ENCODE measurements at places on chromosomes 7 and 10. TPM values are rescaled to one million over a fixed set of nuclear protein-coding genes. Genes with fewer than 3 reads are reported as not detected.

Gene PHKG1
- 0.72 TPM for total RNA-seq

Gene GHRHR
- total RNA-seq: not detected

Gene PRPS1L1
- total RNA-seq: not detected

Gene OPN1SW
- not detected for total RNA-seq

Gene SLC26A5
- not detected for total RNA-seq

Gene CDNF
- 0.83 TPM for total RNA-seq

Gene ASZ1
- not detected for total RNA-seq

Gene PCGF6
- 10.0 TPM for total RNA-seq

Gene FERD3L
- total RNA-seq: not detected

Gene VGF
- total RNA-seq: 0.18 TPM

Gene ACTL6B
- not detected for total RNA-seq

Gene PI4K2A
- 15.6 TPM for total RNA-seq

Gene AOAH
- total RNA-seq: not detected

Gene ZNF488
- total RNA-seq: under 0.01 TPM

Gene RNF32
- total RNA-seq: 0.56 TPM

Gene SLC18A3
- not detected for total RNA-seq

Gene NPC1L1
- not detected for total RNA-seq

Gene PRF1
- not detected for total RNA-seq

Gene LAMTOR4
- 131 TPM for total RNA-seq

Gene UNC5B
- total RNA-seq: 1.6 TPM

Gene LGI1
- not detected for total RNA-seq

Gene HOXA9
- 0.28 TPM for total RNA-seq

Gene PRKCQ
- total RNA-seq: under 0.01 TPM

Gene OPALIN
- total RNA-seq: not detected

Gene SUN1
- total RNA-seq: 113 TPM

Gene CCDC172
- not detected for total RNA-seq

Gene ANXA8L1
- total RNA-seq: 0.18 TPM

Gene ARHGAP12
- 42.2 TPM for total RNA-seq

Gene TLX1
- total RNA-seq: not detected

Gene ANKRD61
- under 0.01 TPM for total RNA-seq

Gene BMPER
- 7.5 TPM for total RNA-seq

Gene CYP26C1
- under 0.01 TPM for total RNA-seq

Gene LEP
- not detected for total RNA-seq

Gene SPAM1
- total RNA-seq: not detected

Gene ERVW-1
- not detected for total RNA-seq

Gene SSC4D
- 0.56 TPM for total RNA-seq

Gene TSPAN12
- 0.72 TPM for total RNA-seq

Gene CASTOR2
- total RNA-seq: 6.1 TPM

Gene CPED1
- 96.8 TPM for total RNA-seq

Gene SDK1
- total RNA-seq: 1.6 TPM

Gene CCL24
- total RNA-seq: not detected

Gene MNX1
- total RNA-seq: not detected

Gene ZNF727
- total RNA-seq: not detected

Gene PLCE1
- total RNA-seq: 4.5 TPM

Gene ZNF716
- total RNA-seq: not detected

Gene TFPI2
- 48.9 TPM for total RNA-seq

Gene ENO4
- under 0.01 TPM for total RNA-seq

Gene PON1
- not detected for total RNA-seq
